ENCODE measurements at places on chromosomes 7 and 10. TPM values are rescaled to one million over a fixed set of nuclear protein-coding genes. Genes with fewer than 3 reads are reported as not detected.

- peak; percentile 37 for DNase-seq
Observed at GRCh38 chr7:152674860-152675758, 832 bp downstream of the XRCC2 start.

- DNase-seq, result no peak
Observed at GRCh38 chr7:105837765-105838626, 38.4 kb downstream of the ATXN7L1 start.

DNA sequence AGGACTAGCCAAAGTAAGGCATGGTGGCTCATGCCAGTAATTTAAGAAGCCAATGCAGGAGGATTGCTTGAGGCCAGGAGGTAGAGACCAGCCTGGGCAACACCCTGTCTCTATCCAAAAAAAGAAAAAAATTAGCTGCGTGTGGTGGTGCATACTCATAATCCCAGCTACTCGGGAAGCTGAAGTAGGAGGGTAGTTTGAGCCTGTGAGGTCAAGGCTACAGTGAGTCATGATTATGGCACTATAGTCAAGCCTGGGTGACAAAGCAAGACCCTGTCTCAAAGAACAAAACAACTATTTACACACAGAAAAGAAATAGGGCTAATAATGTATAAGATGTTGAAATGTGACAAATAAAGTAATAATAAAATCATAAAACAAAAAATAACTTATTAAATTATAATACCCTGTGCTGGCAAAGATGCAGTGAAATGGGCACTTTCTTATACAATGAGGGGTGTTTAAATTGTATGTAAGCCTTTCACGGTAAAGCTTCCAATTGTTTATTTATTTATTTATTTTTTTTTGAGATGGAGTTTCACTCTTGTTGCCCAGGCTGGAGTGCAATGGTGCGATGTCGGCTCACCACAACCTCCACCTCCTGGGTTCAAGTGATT, 175.2 kb downstream of the TPST1 start:
- DNase-seq, result peak; percentile 67

DNA sequence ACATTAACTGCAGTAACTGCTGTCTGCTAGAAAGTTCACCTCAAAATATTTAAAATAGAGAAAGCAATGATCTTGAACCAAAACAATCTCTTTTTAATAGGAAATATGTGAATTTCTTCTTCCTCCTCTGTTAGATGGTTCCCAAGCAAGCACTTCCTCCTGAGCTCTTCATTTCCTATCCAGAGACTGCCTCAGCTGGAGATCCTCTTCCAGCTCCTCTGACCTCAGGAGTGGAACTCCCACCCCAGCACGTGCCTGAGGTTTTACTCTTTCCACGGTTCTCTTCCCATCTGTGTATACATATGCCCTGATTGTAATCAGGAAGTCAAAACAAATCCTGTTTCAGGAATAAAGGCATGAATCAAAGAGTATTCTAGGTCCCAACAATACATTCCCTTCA, 5.6 kb downstream of the DENND11 start:
- peak; percentile 25 for DNase-seq

DNA sequence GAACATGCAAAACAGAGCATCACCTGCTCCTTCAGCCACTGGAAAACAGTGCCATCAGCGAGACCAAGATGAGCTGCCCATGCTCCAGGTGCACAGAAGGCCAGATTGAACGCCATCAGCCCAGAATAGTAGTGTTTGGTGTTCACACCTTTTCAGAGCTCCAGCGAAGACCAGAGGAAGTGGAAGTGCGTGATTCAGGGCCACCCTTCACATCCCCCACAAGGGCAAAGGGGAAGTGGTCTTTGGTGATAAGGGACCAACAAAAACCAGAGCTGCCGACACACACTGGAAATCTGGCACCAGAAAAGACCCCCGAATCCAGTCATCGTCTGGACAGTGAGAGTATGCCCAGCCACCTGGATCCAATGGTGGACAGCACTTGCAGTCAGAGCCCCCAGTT, 29.5 kb upstream of the TMEM72 start:
- no peak for DNase-seq

- DNase-seq, result no peak
Observed at GRCh38 chr7:45160417-45160881, 2.9 kb downstream of the RAMP3 start.

DNA sequence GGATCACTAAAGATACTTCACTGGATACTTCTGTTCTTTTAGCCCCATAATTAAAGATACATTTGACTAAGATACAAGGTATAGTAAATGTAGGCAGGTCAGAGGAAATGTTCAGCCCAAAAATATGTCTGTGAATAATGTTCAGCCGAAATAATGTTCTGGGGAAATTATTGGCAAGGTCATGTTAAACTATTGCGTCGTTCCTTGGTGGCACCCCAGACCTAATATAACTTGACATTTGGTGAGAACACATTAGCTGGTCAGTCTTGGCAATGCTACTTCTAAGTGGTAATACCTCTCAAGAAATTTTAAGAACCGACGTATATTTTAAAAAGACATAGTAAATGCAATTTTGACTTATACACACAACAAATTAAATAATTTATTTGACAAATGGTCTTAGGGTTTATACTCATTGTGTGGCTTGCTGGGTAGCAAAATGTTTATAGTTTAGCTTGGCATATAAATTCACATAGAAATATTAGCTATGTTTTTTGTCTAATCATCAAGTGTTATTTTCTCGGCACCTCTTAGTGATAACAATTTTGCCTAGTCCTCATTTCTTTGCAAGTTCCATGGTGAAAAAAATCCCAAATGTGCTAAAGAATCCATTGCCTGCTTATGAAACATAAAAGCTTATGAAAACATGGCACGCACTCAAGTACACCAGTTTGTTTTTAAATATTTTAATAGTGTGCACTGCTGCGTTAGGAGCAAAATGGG, 270.3 kb upstream of the NEBL start:
- DNase-seq, result no peak

DNA sequence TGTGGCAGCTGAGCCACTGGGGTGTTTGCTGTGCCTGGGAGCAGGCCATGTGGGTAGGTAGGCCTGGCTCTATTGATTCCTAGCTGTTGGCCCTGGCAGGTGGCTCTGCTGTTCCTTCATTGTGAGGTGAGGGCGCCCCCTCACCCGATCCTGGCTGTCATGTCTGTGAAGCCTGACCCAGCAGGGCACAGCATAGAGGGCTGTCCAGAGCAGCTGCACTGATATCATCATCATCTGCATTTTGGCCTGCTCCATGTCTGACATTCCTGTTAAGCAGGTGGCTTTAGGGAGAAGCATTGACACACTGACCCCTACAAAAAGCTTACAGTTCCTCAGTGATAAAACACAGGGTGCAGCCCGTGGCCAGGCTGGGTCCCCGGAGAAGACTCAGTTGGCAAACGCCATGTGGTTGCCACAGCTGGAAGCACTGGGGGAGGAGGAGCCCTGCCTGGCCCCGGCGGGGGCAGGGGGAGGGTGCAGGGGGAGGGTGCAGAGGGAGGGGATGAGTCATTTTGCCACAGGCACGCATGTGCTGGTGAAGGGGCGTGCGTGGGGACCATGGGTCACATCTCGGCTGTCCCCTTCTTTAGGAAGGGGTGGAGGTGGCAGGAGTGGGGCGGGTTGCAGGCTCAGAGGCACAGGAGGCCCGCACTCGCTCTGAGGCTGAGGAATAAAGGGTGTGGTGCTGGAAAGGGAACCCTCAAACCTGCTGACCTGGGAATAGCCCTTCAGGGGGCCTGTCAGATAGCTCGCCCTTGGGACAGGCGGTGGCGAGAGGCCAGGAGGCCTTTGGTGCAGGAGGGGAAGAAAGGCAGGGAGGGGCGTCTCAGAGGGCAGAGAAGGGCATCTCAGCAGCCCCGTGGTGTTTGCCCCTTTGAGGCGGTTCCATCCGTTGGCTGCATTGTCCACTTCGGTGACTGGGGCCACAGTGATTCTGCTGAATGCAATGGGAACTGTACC, 31.6 kb downstream of the IKZF1 start:
- peak; percentile 67 for DNase-seq

GRCh38 chr7:16114071-16114470, 307.3 kb downstream of the CRPPA start:
- no peak for DNase-seq

DNA sequence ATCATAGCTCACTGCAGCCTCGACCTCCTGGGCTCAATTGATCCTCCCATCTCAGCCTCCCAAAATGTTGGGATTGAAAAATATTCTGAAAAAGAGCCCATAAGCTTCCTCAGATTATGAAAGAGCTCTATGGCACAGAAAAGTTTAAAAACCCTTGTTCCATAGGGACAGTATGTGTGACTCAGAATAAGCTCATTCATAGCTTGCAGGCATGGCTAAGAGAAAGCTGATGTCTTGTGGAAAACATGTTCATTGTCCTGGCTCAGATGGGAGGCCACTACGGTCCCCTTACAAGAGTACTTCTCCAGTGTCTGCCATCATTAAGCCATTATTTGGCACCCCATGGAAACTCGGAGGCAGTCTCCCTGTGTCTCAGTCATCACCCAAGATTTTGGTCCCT, 64.0 kb downstream of the CCDC3 start:
- DNase-seq, result peak; percentile 17

Gene RSPH10B
- 0.11 TPM for total RNA-seq

Gene PLPP4
- total RNA-seq, result 3.9 TPM

Gene PLEKHS1
- total RNA-seq, result not detected

Gene CTAGE6
- not detected for total RNA-seq

Gene AKR1C1
- total RNA-seq, result 0.40 TPM

All from Daoy (cell line).